Amniotic epithelial cell (primary cell): ENCODE measurements at places on chromosomes 5 and 9.

DNA sequence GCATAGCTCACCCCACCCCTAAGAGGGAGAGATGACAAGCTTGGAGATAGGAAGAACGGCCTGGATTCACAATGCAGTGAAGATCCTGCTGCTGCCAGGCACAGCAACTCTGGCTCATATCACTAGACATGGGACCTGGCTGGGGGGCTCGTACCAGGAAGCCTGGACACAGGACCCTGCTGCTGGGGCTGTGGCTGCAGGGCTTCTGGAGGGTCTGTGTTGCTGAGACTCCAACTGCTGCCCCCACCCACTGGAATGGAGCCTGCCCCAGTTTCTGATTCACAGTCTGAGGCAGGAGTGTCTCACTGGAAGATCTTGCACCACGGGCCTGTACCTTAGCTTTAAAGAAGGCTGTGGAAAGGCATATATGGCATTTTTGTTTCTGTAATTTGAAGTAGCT, 31.0 kb upstream of the GLRX start:
- no peak for DNase-seq

- no peak for DNase-seq
These were observed 19.2 kb downstream of the GADD45G start for GRCh38 chr9:89623925-89624420.

- no peak for DNase-seq
These were observed 71.1 kb upstream of the RETREG1 start for GRCh38 chr5:16687898-16688297.

- DNase-seq = no peak
These were observed 79.3 kb upstream of the SPEF2 start for GRCh38 chr5:35538198-35538931.

GRCh38 chr5:11595045-11595444, 309.2 kb downstream of the CTNND2 start:
- DNase-seq = no peak

DNA sequence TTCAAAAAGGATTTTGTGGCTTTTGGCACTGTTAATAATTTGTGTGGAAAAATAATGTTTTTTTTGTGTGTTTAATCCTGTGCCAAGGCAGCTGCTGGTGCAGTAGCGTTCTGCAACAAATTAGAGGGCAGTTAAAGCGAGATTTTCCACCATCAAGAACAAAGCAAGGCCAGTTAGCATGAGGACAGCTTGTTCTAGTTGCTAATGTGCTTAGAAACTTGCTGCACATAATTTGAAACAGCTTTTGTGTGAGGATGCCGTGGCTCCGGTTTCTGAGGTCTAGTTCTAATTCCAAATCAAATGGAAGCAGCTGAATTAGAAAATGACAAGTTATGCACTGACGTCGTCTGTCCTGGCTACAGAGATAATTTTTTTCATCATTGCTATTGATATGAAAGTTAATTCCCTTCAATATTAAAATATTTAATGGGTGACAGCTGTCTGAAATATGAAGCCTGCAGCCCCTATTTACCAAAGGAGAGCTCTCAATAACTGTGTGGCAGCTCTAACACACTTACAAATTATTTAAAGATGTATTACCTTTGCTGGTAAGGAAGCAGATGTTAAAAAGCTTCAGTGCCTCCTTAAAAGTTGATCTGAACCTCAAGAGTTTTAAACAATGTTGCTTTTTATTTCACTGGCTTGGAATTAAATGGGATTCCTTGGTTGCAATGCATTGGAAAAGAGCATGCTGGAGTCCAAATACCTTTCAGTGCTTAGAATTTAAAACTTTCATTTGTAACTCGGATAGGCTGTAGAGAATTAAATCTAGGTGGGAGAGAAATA, 128.6 kb downstream of the SPATA31D1 start:
- DNase-seq = no peak

GRCh38 chr5:132764051-132764450, 13.0 kb downstream of the SEPTIN8 start:
- no peak for DNase-seq

- no peak for DNase-seq
These were observed 9.6 kb upstream of the ETF1 start for GRCh38 chr5:138552657-138553056.

DNA sequence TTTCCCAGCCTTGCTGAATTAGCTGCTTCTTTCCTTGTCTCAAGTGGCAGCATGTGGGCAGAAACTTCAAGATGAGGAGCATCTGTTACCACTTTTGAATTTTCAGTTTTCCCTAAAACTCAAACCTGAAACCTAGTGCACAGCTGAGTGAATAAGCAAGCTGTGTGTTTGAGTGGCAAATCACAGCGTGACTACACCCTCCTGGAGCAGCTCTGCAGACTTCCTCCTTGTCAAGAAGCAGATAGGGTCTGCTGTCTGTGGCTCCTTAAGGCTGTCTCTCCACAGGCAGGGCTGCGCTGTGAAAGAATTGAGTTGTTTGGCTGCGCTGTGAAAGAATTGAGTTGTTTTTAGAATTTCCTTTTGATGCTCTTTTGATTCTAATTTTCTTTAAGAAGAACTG, 179.7 kb upstream of the HAPLN1 start:
- DNase-seq = no peak

DNA sequence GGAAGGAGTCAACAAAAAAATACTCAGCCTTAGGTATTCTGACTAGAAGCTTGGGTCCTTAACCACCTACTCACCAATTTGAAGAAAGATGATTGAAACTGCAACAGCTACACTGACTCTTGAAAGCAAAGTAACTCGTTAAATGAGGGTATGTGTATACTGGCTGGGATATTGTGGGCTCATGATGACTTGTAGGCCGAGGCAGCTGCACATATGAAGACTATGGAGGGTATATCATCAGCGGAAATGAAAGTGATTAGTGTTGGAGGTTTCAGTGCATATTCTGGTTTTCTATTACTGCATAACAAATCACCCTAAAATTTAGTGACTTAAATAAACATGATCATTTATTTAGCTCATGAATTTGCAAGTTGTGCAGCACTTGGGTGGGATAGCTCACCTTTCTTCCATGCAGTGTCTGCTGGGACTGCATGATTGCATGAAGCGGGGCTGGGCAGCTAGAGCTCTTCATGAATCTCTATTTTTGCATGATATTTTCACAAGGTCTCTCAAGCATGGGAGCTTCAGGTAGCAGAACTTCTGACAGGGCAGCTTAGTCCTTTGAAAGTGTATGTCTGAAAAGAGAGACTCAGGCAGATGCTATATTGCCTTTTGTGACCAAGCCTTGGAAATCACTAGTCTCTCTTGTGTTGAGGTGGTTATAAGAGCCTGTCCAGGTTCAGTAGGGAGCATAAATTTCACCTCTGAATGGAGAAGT, 96.1 kb upstream of the CDKN2B start:
- no peak for DNase-seq

- DNase-seq = no peak
These were observed 8.8 kb downstream of the KCNV2 start for GRCh38 chr9:2725898-2726649.

- DNase-seq = no peak
These were observed 480.6 kb downstream of the NR2F1-AS1 start for GRCh38 chr5:93100428-93100827.

GRCh38 chr5:69416180-69416579, 1.3 kb downstream of the MARVELD2 start:
- no peak for DNase-seq

- peak; percentile 73 for DNase-seq
These were observed at the start of gene PTPDC1 for GRCh38 chr9:94084314-94084713. TSS of gene PTPDC1 (plus strand) at chr9:94084464. CDS start at chr9:94084531, 67 bp downstream.

GRCh38 chr9:6716766-6717165, 41.0 kb upstream of the KDM4C start:
- no peak for DNase-seq

- DNase-seq = no peak
These were observed 74.7 kb downstream of the LNPEP start for GRCh38 chr5:97010606-97011005.

DNA sequence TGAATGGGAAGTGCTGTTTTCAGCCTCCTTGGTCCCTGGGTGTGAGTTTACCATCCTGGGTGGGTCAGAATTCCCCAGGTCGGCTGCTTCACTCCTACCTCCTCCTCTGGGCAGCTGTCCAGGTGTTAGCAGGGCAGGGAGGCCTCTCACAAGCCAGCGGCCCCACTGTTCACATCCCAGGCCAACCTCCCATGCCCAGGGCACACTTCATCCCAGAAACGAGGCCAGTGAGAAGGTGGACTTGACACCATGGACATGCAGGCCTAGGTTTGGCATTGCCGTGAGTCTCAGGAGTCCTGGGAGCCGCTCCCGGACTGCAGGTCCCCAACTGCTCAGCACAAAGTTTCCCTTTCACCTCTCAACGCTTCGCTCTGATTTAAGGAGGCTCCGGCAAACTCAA, 229.6 kb upstream of the IRX2 start:
- DNase-seq = no peak

DNA sequence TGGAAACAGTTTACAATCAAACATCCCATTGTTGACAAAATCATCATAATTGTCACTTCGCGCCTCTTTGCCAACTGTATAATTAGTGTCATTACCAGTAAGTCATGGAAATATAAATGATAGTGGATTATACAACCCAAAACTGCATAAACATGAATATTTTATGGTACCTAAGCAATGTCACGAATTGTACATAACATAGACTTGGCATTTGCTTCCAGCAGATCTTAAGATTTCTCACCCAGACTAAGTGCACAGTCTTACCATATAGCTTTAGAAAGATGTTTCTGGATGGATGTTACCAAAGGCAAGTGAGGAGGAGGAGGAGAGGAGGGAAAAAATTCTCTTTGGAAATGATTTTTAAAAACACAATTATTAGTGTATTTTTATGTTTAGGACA, 113.4 kb upstream of the TAS2R1 start:
- no peak for DNase-seq

- no peak for DNase-seq
These were observed 285.2 kb downstream of the NPR3 start for GRCh38 chr5:32996336-32996735.

DNA sequence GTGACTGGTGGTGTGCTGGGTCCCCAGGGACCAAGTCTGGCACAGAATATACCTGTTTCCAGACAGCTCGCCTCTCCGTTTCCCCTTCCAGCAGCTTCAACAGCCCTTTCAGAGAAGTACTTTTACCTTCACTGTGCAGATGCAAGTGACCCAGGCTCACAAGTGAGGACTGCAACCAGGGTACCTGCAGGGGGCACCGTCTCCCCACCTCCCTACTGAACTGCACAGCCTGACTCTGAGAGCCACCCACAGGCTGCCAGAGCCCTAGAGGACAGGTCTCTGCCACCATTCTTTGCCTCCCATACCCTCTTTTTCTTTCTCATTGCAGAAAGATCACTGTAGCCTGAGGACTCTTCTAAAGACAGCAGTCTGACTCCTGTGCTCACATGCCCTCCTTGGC, 15.4 kb downstream of the IL9 start:
- DNase-seq = no peak

- peak; percentile 86 for DNase-seq
These were observed 289.5 kb downstream of the DEPDC1B start for GRCh38 chr5:60410427-60410826.

DNA sequence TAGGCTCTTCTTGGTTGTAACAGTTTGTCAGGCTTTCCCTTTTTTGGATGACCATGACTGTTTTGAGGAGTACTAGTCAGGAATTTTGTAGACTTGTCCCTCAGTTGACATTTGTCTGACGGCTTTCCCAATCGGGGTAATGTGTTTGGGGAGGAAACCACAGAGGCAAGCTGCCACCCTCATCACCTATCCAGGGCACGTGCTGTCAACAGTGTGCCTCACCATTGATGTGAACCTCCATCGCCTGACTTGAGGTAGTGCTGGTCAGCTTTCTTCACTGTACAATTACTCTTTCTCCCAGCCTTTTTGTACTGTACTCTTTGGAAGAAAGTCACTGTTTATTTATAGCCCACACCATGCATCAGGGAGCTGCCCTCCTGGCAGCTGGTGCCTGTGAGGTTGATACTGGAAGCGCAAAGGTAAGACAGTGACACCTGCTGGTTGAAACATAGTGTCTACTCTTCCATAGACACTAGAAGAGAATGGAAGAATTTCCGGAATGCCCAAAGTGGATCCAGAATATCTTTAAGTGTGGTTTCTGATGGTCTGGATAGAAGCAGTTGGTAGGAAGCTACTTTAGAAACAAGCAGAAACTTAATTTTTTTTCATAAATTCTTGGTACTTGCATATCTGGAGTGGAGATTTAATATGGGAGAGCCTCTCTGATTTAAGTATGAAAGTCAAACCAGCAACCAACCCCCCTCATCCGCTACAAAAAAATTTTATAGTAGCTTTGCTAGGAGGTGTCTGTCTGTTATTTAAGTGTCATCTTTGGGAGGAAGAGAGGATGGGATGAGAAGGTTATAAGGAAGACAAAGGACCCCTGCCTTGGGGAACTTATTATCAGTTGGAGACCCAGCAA, 69.3 kb downstream of the SNX30 start:
- DNase-seq = peak; percentile 82

DNA sequence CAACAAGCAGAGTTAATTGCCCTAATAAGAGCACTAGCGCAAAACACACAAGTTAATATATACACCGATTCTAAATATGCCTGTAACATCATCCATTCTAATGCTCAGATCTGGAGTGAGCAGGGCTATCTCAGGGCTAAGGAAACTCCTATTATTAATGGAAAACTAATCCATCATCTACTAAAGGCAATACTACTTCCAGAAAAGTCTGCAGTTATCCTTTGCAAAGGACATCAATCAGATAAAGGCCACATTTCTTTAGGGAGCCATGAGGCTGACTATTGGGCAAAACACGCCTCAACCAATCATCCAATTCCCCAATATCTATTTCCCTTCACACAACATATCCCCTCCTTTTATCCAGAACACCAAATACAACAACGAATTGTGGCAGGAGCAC, 1032.3 kb upstream of the NUDT12 start:
- DNase-seq = peak; percentile 17

GRCh38 chr5:72006361-72006760, 100.9 kb upstream of the MAP1B start:
- no peak for DNase-seq

- no peak for DNase-seq
These were observed 280.1 kb downstream of the MARCHF11 start for GRCh38 chr5:15899481-15899880.
